DMS 273 treated with DMSO at 0.1 percent for 48 hours (cell line): ENCODE measurements at places on chromosomes 11 and 22.

DNA sequence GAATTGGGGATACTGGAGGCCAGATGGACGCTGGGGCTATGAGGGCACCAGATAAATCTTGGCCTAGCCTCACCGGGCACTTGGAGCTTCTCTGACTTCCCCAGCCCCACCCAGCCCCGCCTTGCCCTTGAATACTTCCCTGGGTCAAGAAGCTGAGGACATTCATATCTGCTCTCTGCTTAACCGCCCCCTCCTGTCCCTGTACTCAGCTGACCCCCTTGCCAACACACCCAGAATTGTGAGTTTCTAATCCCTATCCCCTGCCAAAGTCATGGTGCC is 22.0 kb downstream of the FADS3 start:
- no peak for DNase-seq

- DNase-seq = no peak
These were observed 28.3 kb upstream of the WNT11 start for GRCh38 chr11:76234416-76235232.

- no peak for DNase-seq
These were observed 35.1 kb upstream of the SUSD2 start for GRCh38 chr22:24146194-24146616.

- no peak for DNase-seq
These were observed 1.6 kb upstream of the PHLDA2 start for GRCh38 chr11:2930704-2931419.

DNA sequence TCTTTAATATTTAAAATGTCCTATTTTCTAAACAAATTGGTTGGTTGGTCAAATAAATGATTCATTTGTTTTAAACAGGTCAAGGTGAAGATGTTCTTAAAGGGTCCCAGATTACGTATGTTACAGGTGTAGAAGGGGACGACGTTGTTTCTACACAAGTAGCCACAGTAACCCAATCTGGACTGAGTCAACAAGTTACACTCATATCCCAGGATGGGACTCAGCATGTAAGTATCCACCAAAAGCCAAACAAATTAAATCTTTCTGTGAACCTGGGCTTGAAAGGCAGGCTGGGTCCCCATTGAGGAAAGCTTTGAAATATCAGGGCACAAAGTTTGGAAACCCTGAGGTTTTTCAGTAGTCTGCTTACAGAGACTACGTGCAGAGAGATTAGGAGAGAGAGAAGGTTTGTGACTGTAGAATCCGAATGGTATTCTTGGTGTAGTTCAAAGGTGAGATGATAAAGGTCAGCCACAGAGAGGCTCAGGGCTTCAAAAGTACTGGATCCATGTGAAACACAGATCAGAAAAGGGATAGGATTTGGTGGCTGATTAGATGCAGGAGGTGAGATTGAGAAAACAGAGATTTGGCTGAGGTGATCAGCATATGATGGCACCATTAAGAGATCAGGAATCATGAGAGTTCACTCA is 51.7 kb downstream of the ZNF143 start:
- no peak for DNase-seq

DNA sequence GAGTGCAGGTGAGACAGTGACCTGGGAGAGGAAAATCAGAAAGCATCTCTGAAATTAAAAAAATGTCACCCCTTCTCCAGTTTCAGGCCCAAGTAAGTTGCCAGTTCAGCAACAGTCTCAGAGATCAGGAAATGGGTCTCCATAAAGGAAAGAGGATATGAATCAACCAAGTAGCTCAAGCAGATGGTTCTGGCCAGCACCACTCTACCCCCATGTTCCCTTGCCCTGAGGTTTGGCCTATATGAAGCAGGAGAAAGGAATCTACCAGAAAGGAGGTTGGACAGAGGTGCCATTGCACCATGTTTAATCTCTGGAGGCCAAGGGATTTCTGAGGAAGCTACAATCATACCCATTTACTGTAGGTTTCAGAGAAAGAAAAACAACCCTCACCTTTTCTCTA is 7.7 kb downstream of the FZD4 start:
- no peak for DNase-seq

DNA sequence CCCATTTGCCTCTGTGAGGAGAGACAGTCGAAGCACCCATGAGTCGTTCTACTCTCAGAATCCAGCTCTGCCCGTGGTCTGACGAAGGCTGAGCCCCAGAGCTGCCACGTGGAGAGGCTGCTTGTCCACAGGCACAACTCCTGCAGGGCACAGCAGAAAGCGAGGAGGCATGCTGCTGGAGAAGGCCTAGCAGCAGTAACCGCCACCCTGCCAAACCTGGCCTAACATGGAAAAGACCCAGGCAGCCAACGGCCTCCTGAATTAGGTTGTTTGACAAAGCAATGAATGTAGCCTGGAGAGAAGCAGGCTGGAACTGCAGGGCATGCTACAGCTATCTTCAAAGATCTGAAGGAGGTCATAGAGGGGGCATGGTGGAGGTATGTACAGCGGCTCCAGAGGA is 89.7 kb downstream of the SNX19 start:
- DNase-seq = no peak

GRCh38 chr11:86116386-86116726 is 47.5 kb upstream of the PICALM start:
- no peak for DNase-seq

GRCh38 chr11:65530157-65530496 is 5.2 kb downstream of the SCYL1 start:
- no peak for DNase-seq

DNA sequence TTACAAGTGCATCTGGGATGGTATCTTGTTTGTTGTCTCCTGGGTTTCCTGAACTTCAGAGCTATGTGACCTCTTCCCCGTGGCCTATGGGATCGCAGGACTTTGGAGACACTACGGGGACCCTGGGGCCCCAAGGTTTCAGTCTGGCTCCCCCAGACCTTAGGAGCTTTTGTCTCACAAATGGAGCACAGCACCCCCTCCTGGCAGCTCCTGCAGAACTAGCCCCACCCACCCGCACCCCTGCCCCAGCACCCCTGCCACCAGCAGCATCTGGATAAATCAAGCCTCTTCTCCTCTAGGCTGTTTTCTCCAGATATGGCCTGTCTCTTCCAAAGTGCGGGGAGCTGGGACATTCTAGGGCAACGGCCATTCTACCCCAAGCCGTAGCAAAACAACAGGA is 10.4 kb downstream of the RCOR2 start:
- no peak for DNase-seq

DNA sequence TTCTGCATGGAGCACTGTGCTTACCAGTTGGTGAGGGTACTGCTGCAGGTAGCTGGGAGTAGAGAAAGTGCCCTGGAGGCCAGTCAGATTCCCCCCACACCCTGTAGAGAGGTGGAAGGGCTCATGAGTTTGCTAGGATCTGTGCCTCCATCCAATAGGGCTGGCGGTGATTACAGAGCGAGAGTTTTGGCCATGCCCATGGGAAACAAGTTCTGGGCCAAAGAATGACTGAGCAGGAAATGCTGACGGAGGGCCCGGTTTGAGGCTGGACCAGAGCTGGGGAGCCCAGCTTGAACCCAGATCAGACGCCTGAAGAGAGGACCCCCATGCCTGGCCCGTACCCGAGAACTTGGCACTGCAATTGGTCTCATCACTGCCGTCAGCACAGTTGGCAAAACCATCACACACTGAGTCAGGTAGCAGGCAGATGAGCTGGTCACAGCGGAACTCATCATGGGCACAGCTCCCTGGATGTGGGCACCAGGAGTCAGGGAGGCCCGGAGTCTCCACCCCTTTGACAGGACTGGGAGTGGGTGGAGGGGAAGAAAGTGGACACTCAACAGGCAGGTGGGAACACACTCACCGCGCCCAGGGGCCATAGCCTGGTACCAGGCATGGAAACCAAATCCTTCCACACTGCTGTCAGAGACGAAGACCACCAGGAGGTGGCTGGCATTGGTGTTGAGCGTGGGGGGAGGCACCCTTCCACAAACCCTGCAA is 2.1 kb downstream of the MFRP start:
- DNase-seq = no peak

GRCh38 chr22:23552573-23552972 is 27.5 kb downstream of the IGLL1 start:
- no peak for DNase-seq

GRCh38 chr22:19793661-19794310 is 33.2 kb downstream of the TBX1 start:
- DNase-seq = no peak

- no peak for DNase-seq
These were observed 38.5 kb upstream of the GALNT18 start for GRCh38 chr11:11660363-11660740.

GRCh38 chr22:24494528-24495364 is at the start of gene UPB1:
Gene UPB1 (plus strand): TSS chr22:24495332. CDS start chr22:24495404, 72 bp downstream.
- no peak for DNase-seq

DNA sequence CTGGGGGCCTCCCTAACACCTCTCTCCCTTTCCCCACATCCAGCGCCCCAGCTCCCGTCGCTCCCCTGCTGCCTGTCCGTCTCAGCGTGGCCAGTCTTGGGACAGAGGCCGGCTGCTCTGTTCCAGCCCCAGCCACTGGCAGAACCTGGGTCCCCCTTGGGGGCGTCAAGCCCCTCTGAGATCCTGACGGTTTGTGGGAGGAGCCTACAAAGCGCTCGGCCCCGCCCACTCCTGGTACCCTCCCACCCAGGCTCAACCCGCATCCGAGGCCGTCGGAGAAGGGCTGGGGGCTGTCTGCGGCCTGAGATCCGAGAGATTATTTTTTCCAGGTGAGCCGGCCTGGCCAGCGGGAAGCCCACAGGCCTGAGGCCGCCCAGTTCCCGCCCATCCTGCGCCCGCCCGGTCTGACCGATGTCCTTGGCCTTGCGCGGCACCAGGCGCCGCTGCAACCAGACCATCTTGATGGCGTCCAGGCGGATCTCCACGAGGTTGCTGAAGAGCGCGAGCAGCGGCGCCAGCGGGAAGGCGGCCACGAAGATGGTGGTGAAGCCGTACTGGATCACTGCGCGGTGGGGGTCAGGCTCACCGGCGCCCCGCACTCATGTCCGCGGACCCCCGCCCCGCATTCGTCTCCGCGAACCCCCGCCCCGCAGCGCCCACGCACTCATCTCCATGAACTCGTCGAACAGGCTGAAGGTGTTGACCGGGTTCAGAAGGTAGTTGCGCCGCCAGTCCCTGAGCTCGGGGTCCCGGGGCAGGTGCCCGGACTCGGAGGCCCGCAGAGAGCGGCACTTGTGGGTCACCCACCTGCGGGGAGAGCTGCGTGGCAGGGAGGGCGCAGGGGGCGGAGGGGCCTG is 5.5 kb upstream of the SIGIRR start:
- no peak for DNase-seq

GRCh38 chr11:96326959-96327358 is 16.0 kb downstream of the MAML2 start:
- DNase-seq = no peak

DNA sequence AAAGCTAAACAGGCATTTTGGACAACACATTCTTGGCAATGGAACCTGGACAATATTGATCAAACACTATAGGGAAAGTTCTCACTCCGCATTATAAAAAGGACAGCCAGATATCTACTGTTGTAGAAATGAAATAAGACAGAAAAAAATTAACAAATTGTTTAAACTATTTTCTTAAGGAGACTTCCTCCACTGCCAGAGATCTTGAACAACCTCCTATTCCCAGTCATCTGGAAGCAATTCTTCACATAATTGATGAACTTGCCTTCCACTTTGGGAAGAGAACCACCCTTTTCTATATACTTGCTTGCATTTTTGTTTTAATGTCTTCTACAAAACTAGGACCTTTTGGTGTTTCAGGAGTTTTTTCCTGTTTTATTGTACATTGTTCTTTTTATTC is 216.1 kb downstream of the CASP12 start:
- no peak for DNase-seq

GRCh38 chr22:37967637-37968451 is 14.3 kb downstream of the POLR2F start:
- DNase-seq = no peak

GRCh38 chr11:19342036-19342435 is 101.3 kb upstream of the E2F8 start:
- DNase-seq = no peak

DNA sequence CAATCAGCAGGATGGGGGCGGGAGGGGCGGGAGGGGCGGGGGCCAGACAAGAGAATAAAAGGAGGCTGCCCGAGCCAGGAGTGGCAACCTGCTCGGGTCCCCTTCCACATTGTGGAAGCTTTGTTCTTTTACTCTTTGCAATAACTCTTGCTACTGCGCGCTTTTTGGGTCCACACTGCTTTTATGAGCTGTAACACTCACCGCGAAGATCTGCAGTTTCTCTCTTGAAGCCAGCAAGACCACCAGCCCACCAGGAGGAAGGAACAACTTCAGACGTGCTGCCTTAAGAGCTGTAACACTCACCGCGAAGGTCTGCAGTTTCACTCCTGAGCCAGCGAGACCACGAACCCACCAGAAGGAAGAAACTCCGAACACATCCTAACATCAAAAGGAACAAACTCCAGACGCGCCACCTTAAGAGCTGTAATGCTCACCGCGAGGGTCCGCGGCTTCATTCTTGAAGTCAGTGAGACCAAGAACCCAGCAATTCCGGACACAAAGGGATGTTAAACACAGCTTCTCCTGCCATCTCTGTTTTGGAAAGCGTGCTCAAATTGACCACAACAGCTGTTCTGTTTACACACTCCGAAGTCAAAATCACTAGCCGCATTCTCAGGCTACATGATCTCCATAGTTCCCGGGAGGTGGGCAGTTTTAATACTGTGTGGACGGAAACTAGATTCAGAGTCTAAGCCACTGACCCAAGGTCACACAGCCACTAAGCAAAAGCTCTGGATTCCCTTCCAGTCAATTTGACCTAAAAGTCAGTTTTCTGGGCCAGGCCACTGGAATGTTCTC is 11.9 kb downstream of the PLAAT2 start:
- DNase-seq = no peak

GRCh38 chr22:37747080-37747714 is 50.3 kb downstream of the TRIOBP start:
- DNase-seq = no peak

- no peak for DNase-seq
These were observed 15.6 kb downstream of the LRRC32 start for GRCh38 chr11:76654980-76655379.

- no peak for DNase-seq
These were observed 34.7 kb downstream of the CTTN start for GRCh38 chr11:70433038-70433437.

DNA sequence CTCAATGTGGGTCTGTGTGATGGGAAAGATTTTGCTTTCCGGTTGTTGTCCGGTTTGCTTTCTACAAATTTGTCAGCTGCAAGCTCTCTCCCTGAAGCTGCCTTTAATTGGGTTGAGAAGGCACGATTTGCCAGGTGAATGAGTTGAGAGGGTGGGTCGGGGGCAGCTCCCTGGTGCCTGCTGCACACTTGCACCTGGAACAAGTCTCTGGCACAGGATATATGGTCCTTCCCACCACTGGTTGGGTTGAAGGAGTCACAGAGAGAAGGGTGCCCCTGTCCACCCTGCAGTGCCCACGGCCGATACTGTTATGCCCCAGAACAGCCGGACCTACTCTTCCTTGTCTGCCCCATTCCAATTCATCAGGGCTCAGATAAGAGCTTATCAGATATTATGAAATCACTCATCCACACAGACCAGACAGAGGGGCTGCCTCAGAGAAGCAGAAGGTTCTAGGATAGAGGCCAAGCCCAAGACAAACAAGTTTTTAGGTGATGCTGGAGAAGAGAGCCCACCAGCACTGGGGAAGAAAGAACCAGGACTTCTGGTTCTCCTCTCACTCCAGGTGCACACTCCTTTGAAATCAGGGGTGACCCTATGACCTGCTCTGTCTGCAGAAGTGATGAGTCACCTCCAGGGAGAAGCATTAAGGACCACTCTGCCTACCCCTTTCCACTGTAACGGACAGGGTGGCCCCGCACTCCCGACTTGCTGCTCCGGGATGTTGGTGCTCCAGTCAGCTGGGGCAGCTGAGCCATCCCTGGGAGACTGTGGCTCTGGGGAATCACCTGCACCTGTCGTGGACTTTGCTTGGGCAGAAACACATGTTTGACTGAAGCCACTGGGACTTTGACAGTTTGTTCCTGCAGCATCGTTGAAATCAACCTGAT is 45.3 kb downstream of the RTL6 start:
- no peak for DNase-seq
